KBM-7 (cell line): ENCODE measurements at places on chromosomes 11 and 22.

DNA sequence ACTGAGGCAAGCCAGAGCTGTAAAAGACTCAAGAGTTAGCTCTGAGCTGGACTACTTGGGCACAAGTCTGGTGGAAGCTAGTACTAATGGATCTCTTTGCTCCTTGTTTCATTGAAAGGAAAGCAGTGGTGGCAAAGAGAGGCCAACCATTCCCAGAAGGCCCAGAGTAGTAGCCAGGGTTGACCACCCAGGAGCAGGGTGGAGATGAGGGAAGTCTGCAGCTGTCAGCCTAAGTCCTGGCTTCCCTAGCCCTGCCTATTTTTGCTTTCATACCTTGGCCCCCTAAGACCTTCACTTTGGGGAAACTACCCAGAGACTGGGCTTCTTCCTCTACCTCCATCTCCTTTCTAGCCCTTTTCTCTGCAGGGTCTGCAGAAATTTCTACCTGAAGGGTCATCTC, 155.0 kb upstream of the NCAM1 start:
- no peak for DNase-seq

GRCh38 chr11:58977470-58977869, 38.2 kb downstream of the GLYATL1 start:
- DNase-seq = no peak

DNA sequence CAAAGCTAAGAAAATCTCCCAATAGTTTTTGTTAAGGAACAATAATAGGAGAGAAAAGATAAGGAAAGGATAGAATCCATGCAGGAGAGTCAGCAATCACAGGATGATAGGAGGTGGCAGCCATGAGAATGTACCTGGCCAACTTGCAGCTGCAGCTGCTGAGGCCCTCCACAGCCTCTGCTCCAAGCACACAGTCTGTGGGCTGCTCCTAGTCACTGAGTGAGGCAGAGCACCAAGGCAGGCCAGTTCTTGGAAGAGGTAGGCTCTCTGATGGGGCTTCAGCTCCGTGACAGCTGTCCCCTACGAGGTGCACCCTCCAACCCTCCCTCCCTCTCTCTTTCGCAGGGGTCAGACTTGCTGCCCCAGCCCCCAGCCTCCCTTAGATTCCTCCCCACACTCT, 5.5 kb upstream of the KCNJ1 start:
- no peak for DNase-seq

DNA sequence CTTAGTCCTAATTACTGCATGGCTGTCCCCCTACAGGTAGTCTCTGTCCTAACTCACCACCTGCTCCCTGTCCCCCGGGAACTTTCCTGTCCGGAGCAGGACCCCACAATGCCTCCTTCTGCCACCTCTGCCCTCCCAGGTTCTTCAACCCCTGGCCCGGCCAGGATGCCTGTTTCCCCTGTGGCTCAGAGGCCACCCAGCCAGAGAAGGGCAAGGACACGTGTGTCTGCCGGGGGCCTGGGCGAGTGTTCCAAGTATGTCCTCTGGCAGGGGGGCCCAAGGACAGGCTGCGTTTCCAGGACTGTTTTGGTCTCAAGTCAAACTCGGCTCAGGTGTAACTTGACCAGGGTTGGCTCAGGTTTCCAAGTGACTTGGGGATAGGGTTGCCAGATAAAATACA, 63.8 kb downstream of the BTG4 start:
- no peak for DNase-seq

DNA sequence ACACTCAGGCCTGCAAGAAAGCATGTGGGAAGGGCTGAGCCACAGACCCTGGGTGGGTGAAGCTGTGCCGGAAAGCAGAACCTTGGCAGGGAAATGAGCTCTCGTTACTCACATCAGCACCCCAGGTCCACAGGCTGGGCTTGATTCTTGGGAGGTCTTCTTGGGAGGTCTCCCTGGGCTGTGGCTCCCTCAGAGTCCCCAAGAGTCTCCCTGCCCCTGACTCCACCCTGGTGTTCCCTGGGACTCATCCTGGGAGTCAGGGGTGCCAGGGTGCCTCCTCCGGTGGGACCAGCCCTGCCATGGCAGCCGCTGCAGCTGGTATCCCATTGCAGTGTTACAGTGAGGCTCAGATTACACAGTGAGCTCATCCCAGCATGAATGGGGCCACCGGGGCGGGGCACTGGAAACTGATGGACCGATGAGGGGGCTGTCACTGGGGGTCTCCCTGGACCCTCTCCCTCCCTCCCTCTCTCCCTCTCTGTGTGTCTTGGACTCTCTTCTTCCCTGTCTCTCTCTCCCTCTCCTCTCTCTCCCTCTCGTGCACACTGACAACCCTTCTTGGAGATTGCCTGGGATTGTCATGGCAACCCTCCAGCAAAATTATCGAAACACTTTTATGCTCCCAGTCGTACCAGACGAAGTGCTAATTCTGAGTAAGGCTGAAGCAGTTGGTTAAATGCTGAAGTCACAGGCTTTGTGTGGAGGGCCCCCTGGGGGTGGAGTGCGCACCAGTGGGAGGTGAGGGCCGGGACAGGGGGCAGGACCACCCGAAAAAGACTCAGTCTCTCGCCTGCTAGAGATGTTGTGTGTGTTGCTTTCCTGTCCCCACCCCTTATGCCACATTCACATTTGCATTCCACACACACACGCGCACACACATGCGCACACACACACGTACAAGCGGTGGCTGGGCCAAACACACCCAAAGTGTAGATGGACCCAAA, 8.6 kb upstream of the C11orf96 start:
- DNase-seq = no peak

- DNase-seq = no peak
Measured at GRCh38 chr11:3675971-3676370, 4.8 kb upstream of the CHRNA10 start.

DNA sequence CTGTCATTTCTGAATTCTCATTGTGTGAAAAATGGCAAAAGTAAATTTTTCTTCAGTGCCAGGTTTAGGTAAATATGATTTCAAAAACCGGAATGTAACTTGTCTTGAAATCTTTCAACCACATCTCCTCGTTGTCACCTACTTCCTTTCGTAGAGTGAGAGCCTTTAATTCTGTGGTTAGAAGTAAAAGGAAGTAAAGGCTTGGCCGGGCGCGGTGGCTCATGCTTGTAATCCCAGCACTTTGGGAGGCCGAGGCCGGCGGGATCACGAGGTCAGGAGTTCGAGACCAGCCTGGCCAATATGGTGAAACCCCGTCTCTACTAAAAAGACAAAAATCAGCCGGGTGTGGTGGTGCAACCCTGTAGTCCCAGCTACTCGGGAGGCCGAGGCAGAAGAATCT, 29.8 kb downstream of the SGSM3 start:
- DNase-seq = peak; percentile 86

DNA sequence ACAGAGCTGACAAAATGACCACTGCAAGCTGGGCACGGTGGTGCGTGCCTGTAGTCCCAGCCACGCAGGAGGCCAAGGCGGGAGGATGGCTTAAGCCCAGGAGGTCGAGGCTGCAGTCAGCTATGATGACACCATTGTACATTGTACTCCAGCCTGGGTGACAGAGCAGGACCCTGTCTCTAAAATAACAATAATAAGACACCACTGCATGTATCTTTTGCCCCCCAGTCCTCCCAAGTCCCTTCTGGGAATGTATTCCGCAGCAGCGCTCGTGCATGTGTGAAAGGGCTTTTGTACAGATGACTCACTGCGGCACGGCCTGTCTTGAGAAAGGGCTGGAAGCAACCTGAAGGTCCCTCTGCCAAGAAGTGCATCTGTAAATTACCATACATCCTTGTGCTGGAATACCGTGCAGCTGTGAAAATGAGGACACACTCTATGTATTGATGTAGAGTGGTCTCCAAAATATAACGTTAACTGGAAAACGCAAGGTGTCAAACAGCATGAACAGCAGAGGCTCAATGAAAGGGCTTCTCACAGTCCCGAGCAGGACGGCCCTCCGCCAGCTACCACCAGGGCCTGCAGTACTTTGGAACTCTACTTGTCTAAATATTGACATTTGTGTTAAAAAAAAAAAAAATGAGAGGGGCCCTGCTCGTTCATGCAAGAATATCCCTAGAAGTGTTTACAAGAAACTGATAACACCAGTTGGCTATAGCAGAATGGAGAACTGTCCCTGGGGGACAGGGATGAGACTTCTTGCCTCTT, 9.0 kb upstream of the CDC42EP2 start:
- no peak for DNase-seq

GRCh38 chr11:19868281-19868821, 155.7 kb downstream of the NAV2 start:
- DNase-seq = no peak

DNA sequence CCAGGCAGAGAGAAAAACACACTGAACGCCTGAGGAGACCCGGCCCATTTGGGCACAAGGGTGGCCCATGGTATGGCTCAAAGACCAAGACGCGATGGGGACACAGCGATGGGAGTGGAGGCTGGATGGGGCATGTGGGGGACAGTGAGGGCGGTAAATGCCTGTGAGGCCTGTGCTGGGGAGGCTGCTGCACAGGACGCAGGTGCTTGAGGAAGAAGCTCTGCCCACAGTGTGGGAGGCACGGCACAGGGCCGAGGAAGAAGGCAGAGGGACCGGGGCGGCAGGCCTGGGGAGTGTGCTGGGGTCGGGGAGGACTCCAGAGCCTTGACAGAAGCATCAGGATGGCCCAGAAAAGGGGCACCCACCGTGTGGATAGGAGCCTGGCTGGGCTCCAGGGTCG, 75.9 kb upstream of the WNT11 start:
- DNase-seq = no peak

DNA sequence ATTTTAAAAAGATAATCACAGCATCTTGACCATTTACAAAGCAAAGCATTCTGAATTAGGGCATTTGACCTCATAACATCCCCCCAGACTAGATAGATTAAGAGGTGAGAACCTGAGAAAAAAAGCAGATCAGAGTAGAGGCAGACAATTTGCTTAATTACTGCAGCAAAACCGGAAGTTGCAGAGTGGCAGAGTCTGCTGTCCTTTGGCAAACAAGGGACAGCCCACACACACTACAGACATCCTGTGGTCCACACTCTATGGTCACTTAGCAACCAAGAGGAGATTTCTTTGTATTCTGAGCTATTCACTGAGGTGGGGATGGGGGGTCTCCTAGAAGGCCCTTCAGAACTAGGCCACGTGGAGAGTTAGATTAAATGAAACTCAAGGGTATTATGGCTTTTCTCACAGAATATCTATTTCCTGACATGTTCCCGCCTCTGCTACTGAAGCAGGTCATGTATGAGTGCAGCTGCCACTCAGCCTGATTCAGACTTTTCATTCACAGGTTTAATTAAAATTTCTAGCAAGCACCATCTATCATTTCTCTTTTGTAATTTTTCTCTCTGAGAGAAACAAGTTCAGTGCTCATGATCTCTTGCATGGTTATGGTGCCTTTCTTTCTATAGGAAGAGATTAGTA, 48.5 kb downstream of the SVIP start:
- DNase-seq = peak; percentile 7

DNA sequence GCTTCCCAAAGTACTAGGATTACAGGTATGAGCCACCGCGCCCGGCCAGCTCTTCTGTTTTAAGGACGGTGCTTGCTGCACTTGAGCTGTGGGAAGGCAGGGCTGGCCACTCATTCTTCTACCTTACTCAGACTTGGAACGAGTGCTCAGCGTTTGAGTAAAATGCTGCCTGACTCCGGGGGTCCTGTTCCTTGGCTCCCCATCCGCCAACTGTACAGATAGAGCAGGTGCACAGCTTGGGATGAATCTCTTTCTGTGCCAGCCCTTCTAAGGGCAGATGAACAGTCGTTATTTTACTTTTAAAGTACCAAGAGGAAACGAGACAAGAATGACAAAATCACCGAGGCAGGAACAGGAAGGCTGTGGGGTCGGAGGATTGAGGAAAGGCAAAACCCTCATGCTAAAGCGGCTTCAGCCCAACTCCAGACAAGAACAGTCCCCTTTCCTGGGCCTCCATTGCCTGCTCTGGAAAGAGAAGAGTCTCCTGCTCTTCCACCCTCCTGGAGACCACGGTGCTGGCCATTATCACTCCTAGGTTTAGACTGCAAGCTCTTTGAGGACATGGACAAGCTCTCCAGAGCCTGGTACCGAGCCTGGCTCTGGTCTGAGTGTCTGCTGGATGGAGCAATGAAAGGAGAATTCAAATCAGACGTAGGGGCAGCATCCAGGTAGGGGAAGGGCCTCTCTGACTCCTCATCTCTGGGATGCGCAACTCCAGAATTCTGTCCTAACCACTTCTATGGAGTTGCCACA, 1.1 kb upstream of the SUN2 start:
- DNase-seq = peak; percentile 26

DNA sequence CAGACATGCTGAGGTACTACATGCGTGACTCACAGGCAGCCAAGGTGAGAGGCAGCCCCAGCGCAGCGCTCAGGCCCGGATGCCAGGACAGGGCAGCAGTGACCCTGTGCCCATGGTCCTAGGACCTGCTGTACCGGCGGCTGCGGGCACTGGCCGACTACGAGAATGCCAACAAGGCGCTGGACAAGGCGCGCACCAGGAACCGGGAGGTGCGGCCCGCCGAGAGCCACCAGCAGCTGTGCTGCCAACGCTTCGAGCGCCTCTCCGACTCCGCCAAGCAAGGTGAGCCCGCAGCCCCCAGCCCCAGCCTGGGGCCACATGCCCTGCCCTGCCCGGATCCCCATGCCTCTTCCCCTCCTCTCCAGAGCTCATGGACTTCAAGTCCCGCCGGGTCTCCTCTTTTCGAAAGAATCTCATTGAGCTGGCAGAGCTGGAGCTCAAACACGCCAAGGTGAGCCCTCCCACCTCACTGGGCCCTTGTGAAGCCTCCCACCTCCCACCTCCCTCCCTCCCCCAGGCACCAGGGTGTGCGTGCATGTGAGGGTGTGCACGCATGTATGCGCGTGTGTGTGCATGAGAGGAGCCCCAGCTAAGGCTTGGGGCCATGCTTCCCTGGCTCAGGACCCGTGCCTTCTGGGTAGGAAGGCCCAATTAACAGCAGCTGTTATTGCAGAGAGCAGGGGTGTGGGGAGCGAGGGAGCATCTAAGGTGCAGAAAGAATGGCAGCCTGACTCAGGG, 5.3 kb downstream of the CFL1 start:
- no peak for DNase-seq

DNA sequence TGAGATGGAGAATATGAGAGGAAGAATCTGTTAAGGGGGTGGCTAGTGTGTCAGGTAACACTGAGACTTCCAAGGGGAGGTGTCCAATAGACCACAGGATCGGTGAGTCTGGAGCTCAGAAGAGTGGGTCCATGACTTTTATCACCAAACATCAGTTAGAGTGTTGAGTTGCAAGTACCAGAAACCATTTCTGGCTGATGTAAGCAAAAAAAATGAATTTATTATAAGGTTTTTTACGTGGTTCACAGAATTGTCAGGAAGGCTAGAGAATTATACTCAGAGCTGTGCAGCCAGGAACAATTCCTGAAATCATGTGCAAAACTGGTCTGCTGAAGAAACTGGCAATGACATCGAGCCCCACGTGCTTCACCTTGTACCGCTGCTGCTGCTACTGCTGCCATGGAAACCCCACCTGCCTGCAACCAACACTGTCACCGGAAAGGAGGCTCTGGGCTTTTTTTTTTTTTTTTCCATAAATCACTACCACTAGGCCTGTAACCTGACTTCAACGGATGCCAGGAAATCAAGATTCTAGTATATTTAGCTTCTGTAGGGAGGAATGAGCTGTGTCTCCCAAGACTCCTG, 16.6 kb upstream of the STK33 start:
- no peak for DNase-seq
